ENCODE measurements at places on chromosomes 11 and 22.

- DNase-seq = peak; percentile 58
Observed at GRCh38 chr11:46808799-46809431, 37.2 kb downstream of the CKAP5 start.

GRCh38 chr11:78912778-78913177 lies 338.1 kb upstream of the NARS2 start:
- no peak for DNase-seq

DNA sequence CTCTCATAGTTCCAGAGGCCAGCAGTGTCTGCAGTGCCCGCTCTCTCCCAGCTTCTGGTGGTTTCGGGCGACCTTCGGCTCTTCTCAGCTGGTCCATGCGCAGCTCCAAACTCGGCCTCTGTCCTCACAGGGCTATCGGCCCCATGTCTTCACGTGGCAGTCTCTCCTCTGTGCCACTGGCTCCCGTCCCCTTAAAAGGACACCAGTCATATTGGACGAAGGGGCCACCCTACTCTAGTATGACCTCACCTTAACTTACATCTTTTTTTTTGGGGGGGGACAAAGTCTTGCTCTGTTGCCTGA lies 13.8 kb downstream of the LTO1 start:
- no peak for DNase-seq

DNA sequence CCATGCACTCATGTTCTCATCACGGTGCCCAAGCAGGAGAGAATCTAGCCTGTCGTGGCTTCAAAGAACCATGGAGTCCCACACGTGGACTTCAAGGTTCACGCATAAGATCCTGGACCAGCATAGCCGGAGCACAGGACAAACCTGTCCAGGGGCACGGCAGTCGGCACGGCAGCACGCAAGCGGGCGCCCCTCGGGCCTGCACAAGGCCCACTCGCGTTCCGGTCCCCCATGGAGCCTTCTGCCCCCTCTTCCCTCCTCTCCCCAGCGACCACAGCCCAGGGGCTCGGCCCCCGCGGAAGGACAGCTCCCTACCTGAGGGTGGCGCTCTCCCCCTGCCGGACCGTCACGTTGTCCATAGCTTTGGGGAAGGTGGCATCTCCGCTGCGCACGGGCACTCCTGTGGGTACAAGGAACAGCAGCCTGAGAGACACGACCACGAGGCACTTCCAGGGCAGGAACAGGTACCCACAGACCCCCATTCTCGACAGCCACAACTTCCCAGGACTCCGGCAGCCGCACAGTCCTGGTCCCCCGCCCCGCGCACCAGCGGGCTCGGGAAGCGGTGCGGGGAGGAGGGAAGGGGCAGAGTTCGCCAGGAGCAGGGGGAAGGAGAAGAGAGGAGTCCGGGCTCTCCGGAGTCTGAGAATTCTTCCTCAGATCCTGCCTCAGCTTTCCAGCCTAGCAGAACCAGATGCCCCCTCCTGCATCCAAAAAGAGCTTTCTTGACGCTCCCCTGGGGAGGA lies 589.5 kb downstream of the OPCML start:
- DNase-seq = no peak

DNA sequence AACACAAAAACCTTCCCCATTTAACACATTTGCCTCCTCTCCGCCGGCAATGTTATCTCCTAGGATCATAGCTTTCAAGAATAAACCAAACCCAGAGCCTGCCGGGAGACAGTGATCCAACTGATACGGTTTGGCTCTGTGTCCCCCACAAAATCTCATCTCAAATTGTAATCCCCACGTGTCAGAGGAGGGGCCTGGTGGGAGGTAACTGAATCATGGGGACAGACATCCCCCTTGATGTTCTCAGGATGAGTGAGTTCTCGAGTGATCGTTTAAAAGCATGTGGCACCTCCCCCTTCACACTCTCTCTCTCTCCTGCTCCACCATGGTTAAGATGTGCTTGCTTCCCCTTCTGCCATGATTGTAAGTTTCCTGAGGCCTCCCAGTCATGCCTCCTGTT lies 33.3 kb downstream of the RBFOX2 start:
- no peak for DNase-seq
